ENCODE measurements at places on chromosomes 4 and X.

GRCh38 chrX:46456125-46456922, 88.9 kb downstream of the ZNF674 start:
- no peak overlapping the region for H3K4me3 ChIP-seq
- no peak overlapping the region for H3K27ac ChIP-seq
- H3K4me1 ChIP-seq = peaks cover 13% of the 10 kb centered on the region
- H3K36me3 ChIP-seq = peaks cover 35% of the 10 kb centered on the region
- H3K27me3 ChIP-seq = no peaks in the 10 kb centered on the region
- DNase-seq = no peak

GRCh38 chr4:112370466-112370865, 73.3 kb downstream of the ALPK1 start:
- DNase-seq = no peak
- H3K4me3 ChIP-seq = no peak overlapping the region
- no peaks in the 10 kb centered on the region for H3K4me1 ChIP-seq
- H3K27ac ChIP-seq = no peak overlapping the region
- H3K36me3 ChIP-seq = peaks cover 1% of the 10 kb centered on the region

DNA sequence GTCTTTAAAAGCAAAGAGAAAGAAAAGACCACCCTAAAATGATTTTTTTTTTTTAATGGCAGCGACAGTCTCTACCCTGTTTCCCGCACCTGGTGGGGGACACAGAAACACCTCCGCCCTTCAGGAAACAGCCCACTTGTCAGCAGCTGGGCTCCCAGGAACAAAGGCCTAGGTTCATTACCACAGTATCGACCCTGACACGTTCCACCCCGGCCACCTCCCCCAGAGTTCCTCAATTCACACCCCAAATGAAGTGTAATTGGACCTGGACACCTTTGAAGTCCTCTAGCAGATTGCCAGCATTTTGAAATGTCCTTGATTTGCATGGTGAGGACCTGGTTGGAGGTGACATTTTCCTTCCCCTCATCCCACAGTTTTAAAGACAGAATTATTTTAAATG, 175.0 kb upstream of the BCOR start:
- peaks cover 1% of the 10 kb centered on the region for H3K4me1 ChIP-seq
- no peak for DNase-seq
- H3K27ac ChIP-seq = no peak overlapping the region
- H3K27me3 ChIP-seq = no peaks in the 10 kb centered on the region

DNA sequence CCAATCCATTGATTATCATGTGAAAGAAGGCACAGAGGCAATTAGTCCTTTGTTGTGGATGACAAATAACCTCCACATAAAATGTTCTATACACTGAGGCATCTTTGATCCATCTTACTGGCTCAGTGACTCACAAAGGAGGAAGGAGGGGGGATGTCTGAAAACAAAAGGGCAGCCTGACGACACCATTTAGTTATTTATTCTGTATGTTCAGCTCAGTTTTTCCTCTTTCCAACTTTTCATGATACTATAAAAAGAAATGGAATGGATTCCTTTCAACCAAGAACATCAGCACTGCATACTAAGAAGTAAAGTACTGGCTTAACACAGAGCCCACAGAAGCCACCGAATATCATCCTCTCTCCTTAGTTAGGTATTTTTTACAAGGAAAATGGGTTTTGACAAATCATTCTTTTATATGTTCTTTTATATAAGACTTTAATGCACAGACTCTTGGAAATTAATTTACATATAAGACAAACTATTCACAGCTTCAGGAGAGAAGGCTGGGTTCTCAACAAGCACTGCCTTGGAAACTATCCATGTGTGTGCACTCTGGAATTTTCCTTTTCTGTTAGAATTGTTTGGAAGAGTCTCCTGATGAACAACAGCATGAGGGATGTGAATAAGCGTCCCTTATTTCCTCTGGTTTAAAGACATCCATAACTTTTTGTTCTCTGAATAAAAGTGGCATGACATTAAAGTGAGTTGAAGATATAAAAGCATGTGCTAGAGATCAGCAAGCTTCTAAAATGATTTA, 135.6 kb downstream of the TSPAN5 start:
- no peak for DNase-seq
- peaks cover 38% of the 10 kb centered on the region for H3K4me1 ChIP-seq
- H3K4me3 ChIP-seq = no peak overlapping the region
- H3K36me3 ChIP-seq = peaks cover 4% of the 10 kb centered on the region
- H3K27ac ChIP-seq = no peak overlapping the region
- no peaks in the 10 kb centered on the region for H3K27me3 ChIP-seq

GRCh38 chr4:40055511-40055862, 1.2 kb upstream of the N4BP2 start:
- H3K27me3 ChIP-seq = peaks cover 5% of the 10 kb centered on the region
- H3K27ac ChIP-seq = peak overlapping the region; percentile 96
- peaks cover 32% of the 10 kb centered on the region for H3K4me1 ChIP-seq

- H3K4me3 ChIP-seq = no peak overlapping the region
- H3K4me1 ChIP-seq = peaks cover 7% of the 10 kb centered on the region
- H3K36me3 ChIP-seq = peaks cover 34% of the 10 kb centered on the region
- H3K27ac ChIP-seq = no peak overlapping the region
- H3K27me3 ChIP-seq = no peaks in the 10 kb centered on the region
These were observed 7.7 kb downstream of the FANCB start for GRCh38 chrX:14865201-14865600.

GRCh38 chrX:45850197-45850774, 649.6 kb upstream of the DIPK2B start:
- peak; percentile 46 for DNase-seq
- no peaks in the 10 kb centered on the region for H3K27me3 ChIP-seq
- H3K27ac ChIP-seq = peak overlapping the region; percentile 91
- H3K36me3 ChIP-seq = peaks cover 19% of the 10 kb centered on the region
- peak overlapping the region; percentile 96 for H3K4me3 ChIP-seq

- H3K4me3 ChIP-seq = no peak overlapping the region
- no peaks in the 10 kb centered on the region for H3K4me1 ChIP-seq
- DNase-seq = no peak
- no peaks in the 10 kb centered on the region for H3K27me3 ChIP-seq
These were observed 174.3 kb upstream of the ANXA10 start for GRCh38 chr4:167918077-167918476.

GRCh38 chrX:110268886-110269285, 49.0 kb downstream of the AMMECR1 start:
- H3K27ac ChIP-seq = no peak overlapping the region
- no peaks in the 10 kb centered on the region for H3K27me3 ChIP-seq
- peaks cover 3% of the 10 kb centered on the region for H3K36me3 ChIP-seq
- no peak for DNase-seq
- peaks cover 16% of the 10 kb centered on the region for H3K4me1 ChIP-seq

GRCh38 chrX:150513544-150513943, 54.9 kb upstream of the MTM1 start:
- no peaks in the 10 kb centered on the region for H3K27me3 ChIP-seq
- H3K4me3 ChIP-seq = no peak overlapping the region
- no peaks in the 10 kb centered on the region for H3K36me3 ChIP-seq
- DNase-seq = no peak
- no peak overlapping the region for H3K27ac ChIP-seq
- peaks cover 7% of the 10 kb centered on the region for H3K4me1 ChIP-seq

DNA sequence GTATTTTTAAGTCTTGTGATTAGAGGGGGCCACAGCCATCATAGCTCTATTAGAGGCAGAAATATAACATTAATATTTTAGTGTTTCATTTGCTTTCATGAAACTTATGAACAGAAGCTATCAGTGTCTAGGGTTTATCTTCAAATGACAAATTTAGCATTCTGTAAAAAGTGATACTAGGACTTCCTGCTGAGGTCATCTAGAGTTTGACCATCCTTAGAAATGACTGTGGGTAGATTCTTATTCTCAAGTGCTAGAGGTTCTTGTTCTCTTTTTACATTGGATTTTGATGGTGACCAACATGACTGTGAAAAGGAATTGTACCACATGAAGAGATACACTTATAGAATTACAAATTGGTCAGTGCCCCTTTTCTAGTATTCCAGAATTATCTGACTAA, 568.6 kb downstream of the RPA4 start:
- H3K4me1 ChIP-seq = no peaks in the 10 kb centered on the region
- no peaks in the 10 kb centered on the region for H3K27me3 ChIP-seq
- DNase-seq = no peak
- H3K36me3 ChIP-seq = no peaks in the 10 kb centered on the region
- H3K27ac ChIP-seq = no peak overlapping the region
- H3K4me3 ChIP-seq = no peak overlapping the region

- no peaks in the 10 kb centered on the region for H3K36me3 ChIP-seq
- no peak for DNase-seq
- H3K27me3 ChIP-seq = peaks cover 7% of the 10 kb centered on the region
- peaks cover 8% of the 10 kb centered on the region for H3K4me1 ChIP-seq
- no peak overlapping the region for H3K27ac ChIP-seq
- H3K4me3 ChIP-seq = no peak overlapping the region
These were observed 70.8 kb downstream of the ANXA3 start for GRCh38 chr4:78622253-78622979.

- peaks cover 9% of the 10 kb centered on the region for H3K36me3 ChIP-seq
- H3K27ac ChIP-seq = no peak overlapping the region
- DNase-seq = no peak
- H3K27me3 ChIP-seq = no peaks in the 10 kb centered on the region
These were observed 487 bp downstream of the TBCK start for GRCh38 chr4:106315476-106315967.

- H3K36me3 ChIP-seq = no peaks in the 10 kb centered on the region
- H3K27ac ChIP-seq = peak within 1 kb of the TSS; percentile 79
- peak; percentile 91 for DNase-seq
- peak within 1 kb of the TSS; percentile 67 for H3K4me3 ChIP-seq
- H3K4me1 ChIP-seq = peaks cover 47% of the 10 kb centered on the region
These were observed at the start of gene RAPGEF2 for GRCh38 chr4:159102622-159103383. TSS of gene RAPGEF2 (plus strand) at chr4:159103079. CDS start at chr4:159104163, 1,084 bp downstream.

GRCh38 chr4:127775843-127776242, 6.3 kb upstream of the HSPA4L start:
- H3K4me1 ChIP-seq = no peaks in the 10 kb centered on the region
- H3K27ac ChIP-seq = no peak overlapping the region
- no peak overlapping the region for H3K4me3 ChIP-seq
- no peak for DNase-seq

DNA sequence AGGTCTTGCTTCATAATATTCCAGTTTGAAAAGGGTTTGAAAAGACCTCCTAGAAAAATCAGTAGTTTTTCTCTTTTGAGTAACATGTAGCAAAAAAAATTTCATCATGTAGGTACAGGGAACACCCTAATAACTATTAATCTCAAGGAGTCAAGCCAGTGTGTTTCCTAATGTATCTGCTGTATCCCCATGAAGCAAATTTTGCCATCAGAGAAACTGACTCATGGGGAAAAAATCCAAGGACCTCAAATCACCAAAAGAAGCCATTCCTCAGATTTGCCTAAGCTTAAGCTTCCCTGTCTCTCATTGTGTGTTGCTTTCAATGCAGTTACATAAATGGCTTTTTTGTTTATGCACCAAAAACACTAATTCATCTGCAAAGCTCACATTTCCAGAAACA, 29.7 kb downstream of the F9 start:
- H3K4me1 ChIP-seq = no peaks in the 10 kb centered on the region
- no peak for DNase-seq
- no peak overlapping the region for H3K27ac ChIP-seq
- no peak overlapping the region for H3K4me3 ChIP-seq
- peaks cover 3% of the 10 kb centered on the region for H3K27me3 ChIP-seq

- DNase-seq = no peak
- H3K27ac ChIP-seq = no peak overlapping the region
- no peaks in the 10 kb centered on the region for H3K27me3 ChIP-seq
- no peak overlapping the region for H3K4me3 ChIP-seq
- no peaks in the 10 kb centered on the region for H3K4me1 ChIP-seq
These were observed 356.7 kb downstream of the STIM2 start for GRCh38 chr4:27217261-27217769.

GRCh38 chr4:61049018-61049417, 151.1 kb upstream of the ADGRL3 start:
- no peaks in the 10 kb centered on the region for H3K4me1 ChIP-seq
- H3K27ac ChIP-seq = no peak overlapping the region
- H3K27me3 ChIP-seq = no peaks in the 10 kb centered on the region
- H3K36me3 ChIP-seq = no peaks in the 10 kb centered on the region

GRCh38 chrX:6279277-6279909, 50.7 kb upstream of the NLGN4X start:
- no peak overlapping the region for H3K27ac ChIP-seq
- no peaks in the 10 kb centered on the region for H3K36me3 ChIP-seq
- H3K27me3 ChIP-seq = no peaks in the 10 kb centered on the region
- no peak for DNase-seq
- no peaks in the 10 kb centered on the region for H3K4me1 ChIP-seq

DNA sequence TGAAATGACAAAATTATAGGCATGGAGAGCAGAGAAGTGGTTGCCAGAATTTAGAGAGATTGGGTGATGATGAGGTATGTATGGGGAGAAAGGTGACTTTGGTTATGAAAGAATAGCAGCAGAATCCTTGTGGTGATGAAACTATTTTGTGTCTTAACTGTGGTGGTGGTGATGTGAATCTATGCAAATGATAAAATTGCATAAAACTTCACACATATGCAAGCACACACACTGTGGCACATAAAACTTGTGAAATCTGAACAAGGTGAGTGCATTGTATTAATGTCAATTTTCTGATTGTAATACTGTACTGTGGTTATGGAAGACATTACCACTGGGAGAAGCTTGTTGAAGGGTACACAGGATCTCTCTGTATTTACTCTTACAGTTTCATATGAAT, 91.0 kb downstream of the IL15 start:
- no peak for DNase-seq
- no peaks in the 10 kb centered on the region for H3K4me1 ChIP-seq
- no peak overlapping the region for H3K27ac ChIP-seq
- H3K4me3 ChIP-seq = no peak overlapping the region

DNA sequence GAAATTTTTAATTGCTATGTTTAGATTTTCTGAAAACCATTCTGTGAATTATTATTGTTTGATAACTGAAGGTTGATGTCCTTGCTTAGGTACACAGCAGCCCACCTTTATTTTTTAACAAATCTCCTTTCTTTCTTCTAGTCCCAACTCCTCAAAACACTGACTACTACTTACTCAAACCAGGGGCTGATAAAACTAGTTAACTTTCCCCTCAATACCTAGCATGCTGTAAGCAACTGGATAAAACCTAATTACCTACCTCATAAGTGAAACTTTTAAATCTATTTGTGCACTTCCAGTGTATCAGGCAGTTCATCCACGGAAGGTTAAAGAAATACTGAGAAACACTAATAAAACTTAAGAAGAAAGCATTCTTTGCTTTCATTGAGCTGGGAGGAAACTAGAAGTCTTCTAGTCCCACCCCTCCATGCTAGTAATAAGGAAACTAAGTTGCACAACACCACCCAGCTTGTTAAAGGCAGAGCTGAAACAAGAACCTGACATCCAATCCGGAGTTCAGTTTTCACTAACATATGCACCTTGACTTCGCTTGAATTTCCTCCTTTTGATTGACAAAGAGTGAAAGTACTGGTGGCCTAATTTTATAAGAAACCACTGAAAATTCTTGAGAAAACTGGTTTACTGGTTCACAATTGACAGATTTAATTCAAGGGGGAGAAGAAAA, 180.2 kb upstream of the TET2 start:
- DNase-seq = peak; percentile 67
- peaks cover 14% of the 10 kb centered on the region for H3K4me1 ChIP-seq
- peak overlapping the region; percentile 84 for H3K27ac ChIP-seq
- H3K4me3 ChIP-seq = peak overlapping the region; percentile 50
- H3K27me3 ChIP-seq = peaks cover 16% of the 10 kb centered on the region

GRCh38 chrX:119870626-119871131, 854 bp downstream of the RNF113A start:
- no peaks in the 10 kb centered on the region for H3K27me3 ChIP-seq
- H3K4me1 ChIP-seq = peaks cover 14% of the 10 kb centered on the region
- peaks cover 8% of the 10 kb centered on the region for H3K36me3 ChIP-seq
- H3K4me3 ChIP-seq = peak overlapping the region; percentile 100
- peak overlapping the region; percentile 100 for H3K27ac ChIP-seq

GRCh38 chr4:114318309-114318708, 280.3 kb upstream of the UGT8 start:
- no peaks in the 10 kb centered on the region for H3K4me1 ChIP-seq
- H3K27me3 ChIP-seq = no peaks in the 10 kb centered on the region
- no peak overlapping the region for H3K4me3 ChIP-seq

All from activated CD8-positive, alpha-beta memory T cell treated with anti-CD3 and anti-CD28 coated beads, Interleukin-2, amount 10 ng/mL, durations not matched to agents 7 days and 5 days (primary cell).